ENCODE measurements at places on chromosomes 5 and 9.

- DNase-seq, result no peak
These were observed 10.6 kb downstream of the TAS2R1 start for GRCh38 chr5:9619331-9620092.

GRCh38 chr9:124598048-124598447, 90.8 kb upstream of the NR5A1 start:
- DNase-seq, result no peak

GRCh38 chr5:77994943-77995342, 218.8 kb upstream of the TBCA start:
- DNase-seq, result no peak

GRCh38 chr9:131636593-131636992, 91.3 kb downstream of the PRRT1B start:
- no peak for DNase-seq

GRCh38 chr5:36694351-36694750, 87.9 kb downstream of the SLC1A3 start:
- no peak for DNase-seq

DNA sequence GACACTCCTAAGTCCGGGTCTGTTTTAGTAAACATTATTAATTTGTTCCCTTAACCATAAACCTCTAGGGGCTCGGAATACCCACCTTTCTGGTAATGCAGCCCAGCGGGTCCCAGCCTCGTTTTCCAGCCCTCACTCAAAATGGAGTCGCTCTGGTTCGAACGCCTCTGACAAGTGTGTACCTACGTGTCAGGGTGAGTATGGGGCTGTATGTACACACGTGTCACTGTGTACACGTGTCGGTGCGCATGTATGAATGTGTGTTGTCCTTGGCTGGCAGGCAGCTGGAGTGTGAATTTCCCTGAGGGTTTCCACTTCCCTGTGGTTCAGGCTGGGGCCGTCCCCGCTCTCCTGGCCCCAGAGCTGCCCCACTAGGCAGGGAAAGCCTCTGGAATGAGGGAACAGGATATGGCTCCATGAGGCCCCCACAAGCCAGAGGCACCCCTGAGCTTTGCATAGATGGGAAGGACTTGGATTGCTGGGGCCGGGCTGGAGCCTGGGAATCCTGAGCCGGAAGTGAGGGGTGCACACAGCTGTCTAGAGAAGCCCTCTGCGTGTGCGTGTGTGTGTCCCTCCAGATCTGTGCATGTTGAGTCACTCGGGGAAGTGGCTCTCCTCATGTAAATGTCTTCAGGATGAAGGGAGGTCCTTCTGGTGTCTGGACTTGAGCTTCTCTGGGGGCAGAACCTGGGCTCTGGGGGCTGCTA, 160.8 kb upstream of the IER5L start:
- no peak for DNase-seq

DNA sequence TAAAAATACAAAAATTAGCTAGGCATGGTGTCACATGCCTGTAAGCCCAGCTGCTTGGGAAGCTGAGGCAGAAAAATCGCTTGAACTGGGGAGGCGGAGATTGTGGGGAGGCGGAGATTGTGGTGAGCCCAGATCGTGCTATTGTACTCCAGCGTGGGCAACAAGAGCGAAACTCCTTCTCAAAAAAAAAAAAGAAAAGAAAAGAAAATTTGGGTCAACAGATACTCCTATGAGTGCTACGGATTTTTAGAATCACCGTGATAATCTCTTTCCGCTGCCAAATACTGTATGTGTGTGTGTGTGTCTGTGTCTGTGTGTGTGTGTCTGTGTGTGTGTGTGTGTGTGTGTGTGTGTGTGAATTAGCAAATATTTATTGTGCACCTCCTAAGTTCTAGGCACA, 64.4 kb downstream of the ARRDC3 start:
- DNase-seq, result no peak

DNA sequence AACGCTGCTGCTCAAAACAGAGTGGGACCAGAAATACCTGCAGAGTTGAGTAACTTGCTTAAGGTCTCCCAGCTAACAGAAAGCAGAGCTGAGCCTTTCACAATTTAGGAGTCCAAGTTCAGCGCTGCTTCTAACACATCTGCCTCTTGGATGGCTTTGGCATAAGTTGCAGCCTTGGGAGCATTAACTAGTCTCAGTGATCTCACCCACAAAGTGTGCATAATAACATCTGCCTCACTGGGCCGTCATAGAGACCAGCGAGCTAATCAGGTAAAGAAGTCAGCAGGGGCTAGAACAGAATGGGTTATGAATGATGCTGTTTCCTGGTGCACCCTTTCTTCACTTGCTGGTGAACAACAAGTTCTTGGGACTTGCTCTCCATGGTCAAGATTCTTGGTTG, 36.5 kb downstream of the WWC1 start:
- DNase-seq, result peak; percentile 61

- DNase-seq, result no peak
These were observed 218.5 kb upstream of the DAPK1 start for GRCh38 chr9:87278971-87279733.

- no peak for DNase-seq
These were observed 824 bp downstream of the MXD3 start for GRCh38 chr5:177310757-177311391.

GRCh38 chr9:12463641-12464040, 229.5 kb upstream of the TYRP1 start:
- DNase-seq, result no peak

DNA sequence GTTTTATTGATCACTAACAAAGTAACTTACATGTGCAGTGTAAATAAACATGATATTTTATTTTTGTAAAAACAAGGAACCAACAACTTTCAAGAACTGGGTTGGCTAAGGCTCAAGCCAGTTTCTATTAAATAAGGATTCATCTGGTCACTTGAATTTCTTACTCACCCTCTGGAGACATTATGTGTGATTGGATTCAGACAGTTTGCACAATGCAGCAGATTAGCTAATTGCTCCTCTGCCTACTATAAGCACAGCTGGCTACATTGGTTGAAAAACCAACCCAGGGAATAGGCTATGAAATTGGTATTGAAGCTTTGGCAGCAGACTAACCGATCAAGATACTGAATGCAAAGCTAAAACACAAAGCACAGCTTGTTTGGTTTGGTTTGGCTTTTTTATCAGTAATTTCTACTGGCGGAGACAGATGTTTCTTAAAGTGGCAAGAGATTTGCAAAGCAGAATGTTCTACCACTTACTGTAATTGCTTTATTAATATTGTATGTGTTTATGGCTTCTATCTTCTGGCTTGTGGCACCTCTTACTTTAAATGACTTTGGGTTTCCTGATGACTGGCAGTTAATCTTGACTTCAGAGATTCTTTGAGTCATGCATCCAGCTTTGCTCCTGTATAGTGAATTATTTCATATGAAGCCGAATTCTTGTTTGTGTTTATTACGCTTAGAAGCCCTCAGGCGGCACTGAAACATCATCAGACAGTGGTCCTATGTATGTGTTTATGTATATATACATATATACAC, 231.5 kb downstream of the MPDZ start:
- no peak for DNase-seq

DNA sequence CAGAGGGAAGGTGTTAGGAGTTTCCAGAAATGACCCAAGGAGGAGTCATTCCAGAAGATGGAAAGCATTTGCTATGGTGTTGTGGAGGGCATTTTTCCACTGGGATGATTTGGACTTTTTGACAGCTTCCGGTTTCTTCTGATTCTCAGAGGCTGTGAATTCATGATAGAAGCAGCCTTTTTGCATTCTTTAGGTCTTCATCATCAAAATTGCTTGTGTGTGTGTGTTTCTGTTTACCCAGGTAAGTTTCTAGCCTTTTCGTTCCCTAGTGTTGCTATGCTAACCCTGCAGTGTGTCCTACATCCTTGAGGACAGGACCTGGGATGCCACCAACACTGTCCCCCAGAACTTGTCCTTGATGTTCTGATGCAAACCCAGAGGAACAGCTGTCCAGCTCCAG, 19.6 kb downstream of the IRX1 start:
- no peak for DNase-seq

- DNase-seq, result no peak
These were observed 1136.3 kb upstream of the ACO1 start for GRCh38 chr9:31248156-31248555.

DNA sequence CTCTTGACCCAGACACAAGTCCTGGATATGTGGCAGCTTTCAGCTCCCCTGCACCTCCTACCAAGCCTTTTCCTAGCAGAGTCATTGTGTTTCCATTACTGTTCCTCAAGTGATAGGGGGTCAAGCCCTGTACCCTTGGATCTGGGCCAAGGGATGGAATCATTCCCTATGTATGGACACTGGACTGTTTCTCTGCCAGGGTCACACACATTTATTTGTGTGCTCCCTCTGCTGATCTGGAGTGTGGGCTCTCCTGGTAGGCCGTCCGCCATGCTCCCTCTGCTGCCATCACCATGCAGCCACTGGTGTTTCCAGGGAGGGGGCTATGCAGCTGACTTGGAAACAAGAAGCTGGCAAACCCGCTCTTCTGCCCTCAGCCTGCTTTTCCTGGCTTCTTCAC, 9.5 kb downstream of the GM2A start:
- DNase-seq, result no peak

DNA sequence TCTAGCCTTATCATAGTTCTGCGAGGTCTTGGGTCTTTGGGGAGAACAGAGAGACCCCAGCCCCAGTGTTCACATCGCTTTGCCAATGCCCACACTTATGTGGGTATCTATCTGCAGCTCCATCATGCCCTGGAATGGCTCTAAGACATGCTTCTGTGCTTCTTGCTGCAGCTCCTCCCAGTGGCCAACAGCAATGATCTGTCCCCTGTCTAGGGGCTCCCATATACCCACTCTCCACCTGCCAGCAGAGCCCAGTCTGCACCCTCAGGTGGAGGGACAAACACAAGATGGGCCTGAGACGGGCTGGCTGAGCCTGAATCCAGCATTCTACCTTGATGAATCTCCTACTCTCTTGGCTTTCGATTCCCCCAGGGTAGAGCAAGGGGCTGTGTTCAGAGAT, 14.6 kb upstream of the DAP start:
- no peak for DNase-seq

- no peak for DNase-seq
These were observed 24.4 kb upstream of the PRDM12 start for GRCh38 chr9:130639866-130640555.

DNA sequence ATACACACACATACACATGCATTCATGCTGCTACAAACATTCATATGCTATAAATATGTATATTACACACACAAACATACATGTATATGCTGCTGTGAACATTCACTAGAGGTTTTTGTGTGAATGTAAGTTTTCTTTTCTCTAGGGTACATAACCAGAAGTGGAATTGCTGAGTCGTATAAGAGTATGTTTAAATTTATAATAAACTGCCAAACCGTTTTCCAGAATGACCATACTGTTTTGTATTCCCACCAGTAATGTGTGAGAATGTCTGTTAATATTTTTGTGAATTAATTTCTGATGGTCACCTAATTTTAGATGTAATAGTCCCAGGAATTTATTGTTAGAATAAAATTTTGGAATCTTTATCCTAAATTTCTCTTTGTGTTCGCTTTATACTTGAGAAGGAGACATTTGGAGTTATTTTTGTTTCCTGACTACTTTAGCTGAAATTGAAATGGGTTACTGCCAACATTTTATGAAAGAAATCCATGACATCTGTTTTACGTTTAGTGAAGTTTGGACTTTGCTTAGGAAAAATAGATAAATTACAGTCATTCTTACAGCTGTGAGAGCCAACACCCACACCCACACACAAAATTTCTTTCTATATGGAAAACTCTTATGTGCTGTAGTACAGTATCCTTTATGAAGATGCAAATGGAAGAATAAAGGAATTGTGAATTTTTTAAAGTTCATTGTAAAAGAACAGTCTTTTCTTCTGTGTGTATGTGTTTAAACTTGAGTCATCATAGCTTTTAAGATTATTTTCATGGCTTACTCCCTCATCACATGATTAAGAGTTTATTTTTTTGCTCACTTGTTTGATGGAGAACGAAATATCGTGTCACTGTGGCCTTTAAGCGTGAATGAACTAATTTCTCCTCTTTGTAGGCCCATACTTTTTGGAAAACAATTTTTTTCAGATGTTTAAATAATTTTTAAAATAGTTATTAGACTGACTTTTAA, 24.3 kb downstream of the CENPP start:
- DNase-seq, result no peak

DNA sequence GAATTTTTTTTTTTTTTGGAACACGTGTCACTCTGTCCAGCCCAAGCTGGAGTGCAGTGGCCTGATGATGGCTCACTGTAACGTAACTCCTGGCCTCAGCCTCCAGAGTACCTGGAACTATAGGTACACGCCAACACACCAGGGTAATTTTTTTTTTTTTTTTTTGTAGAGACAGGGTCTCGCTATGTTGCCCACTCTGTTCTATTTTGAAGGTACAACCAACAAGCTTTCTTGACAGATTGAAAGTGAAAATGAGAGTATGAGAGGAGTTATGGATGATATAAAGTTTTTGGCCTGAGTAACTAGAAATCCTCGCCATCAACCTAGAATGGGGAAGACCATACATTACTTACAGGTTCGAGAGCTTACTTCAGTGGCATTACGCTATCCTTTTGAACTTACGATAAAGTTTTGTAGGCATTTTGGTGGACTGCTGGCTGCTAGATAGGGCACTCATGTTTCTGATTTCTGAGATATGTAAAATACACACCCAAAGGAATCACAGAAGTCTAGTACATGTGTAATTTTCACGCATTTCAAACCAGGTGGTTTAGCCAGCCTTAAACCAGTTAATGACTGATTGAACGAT, 806 bp upstream of the CDC42SE2 start:
- DNase-seq, result no peak

DNA sequence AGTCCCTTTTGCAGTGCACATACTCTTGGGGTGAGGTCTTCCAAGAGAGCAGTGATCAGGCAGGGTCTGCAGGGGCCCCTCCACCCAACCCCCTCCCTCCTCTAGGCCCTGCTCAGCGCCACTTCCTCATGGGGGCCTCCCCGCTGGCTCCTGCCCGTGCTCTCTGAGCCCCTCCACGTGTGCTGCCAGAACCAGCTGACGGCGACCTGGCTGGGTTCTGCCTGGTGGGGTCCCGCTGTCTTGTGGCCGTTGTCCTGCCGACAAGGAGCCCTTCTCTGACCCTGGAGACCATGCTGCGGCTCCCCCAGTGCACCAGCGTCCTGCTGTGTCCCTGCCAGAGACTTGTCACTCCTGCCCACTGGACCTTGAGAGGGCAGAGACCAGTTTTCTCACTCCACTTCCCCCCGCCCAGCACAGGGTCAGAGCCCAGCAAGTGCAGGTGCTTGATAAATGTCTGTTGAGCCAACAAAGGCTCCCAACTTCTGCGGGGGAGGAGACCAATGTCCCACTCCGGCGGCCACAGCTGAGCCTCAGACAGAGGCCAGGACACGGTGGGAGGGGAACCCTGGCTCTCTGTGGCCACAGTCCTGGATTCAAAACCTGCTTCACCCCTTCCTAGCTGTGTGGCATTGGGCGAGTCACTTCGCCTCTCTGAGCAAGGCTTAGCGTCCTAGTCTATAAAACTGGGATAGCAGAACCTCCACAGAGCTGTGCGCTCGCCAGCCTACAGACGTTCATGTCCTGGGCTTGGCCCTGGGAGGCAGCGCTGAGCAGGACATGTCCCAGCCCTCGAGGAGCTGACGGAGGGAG, 24.8 kb downstream of the SARDH start:
- DNase-seq, result no peak

- DNase-seq, result peak; percentile 65
These were observed 6.2 kb downstream of the FER start for GRCh38 chr5:108753877-108754276.
